ENCODE measurements at places on chromosomes 3 and 15.

DNA sequence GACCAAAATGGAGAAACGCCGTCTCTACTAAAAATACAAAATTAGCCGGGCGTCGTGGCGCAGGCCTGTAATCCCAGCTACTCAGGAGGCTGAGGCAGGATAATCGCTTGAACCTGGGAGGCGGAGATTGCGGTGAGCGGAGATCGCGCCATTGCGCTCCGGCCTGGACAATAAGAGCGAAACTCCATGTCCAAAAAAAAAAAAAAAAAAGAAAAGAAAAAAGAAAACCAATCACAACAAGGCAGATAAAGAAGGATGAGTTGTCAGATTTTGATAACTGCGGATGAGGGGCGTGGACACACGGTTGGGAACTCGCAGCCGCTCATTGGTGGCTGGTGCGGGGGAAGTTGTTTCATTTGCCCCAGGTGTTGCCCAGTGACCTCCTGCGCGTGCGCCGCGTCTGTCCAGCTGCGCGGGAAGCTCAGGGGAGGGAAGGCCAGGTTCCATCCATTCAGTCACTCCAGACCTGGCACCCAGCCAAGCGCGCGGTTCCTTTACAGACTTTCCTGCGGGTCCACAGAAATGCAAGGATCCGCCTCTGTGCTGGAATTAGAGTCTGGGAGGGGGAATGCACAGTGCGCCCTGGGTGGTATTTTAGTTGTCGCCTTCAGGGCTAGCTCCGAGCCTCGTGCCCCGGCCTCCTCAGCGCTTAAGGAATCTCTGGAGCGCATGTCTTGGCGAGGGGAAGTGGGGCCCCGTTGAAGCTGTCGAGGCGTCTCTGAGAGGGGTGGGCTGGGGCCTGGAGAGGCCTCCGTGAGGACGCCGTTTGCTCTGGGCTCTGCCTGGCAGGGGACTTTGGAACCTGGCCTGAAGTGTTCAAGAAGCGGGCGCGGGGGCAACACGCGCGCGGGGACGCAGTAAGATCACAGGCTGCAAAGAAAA lies 708 bp upstream of the GCHFR start:
- peak; percentile 25 for DNase-seq

- DNase-seq: no peak
These were observed 437.9 kb downstream of the SOX2 start for GRCh38 chr3:182149594-182149993.

DNA sequence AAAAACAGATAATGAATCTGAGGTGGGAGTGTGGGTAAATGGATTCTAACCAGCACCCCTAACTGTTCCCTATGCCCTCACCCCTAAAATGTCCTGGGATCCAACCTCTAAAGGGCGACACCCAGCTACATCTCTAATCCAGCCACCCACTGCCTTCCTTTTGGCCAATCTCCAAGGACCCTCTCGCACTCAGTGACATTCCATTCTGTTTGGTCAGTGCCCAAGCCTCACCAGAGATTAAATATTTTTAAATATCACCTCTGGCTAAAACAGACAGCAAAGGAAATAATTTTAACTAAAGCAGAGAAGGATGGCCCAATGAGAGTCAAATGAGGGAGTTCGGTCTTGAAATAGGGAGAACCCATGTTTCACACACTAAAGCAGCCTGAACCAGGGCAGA lies 19.9 kb upstream of the SCN10A start:
- no peak for DNase-seq

DNA sequence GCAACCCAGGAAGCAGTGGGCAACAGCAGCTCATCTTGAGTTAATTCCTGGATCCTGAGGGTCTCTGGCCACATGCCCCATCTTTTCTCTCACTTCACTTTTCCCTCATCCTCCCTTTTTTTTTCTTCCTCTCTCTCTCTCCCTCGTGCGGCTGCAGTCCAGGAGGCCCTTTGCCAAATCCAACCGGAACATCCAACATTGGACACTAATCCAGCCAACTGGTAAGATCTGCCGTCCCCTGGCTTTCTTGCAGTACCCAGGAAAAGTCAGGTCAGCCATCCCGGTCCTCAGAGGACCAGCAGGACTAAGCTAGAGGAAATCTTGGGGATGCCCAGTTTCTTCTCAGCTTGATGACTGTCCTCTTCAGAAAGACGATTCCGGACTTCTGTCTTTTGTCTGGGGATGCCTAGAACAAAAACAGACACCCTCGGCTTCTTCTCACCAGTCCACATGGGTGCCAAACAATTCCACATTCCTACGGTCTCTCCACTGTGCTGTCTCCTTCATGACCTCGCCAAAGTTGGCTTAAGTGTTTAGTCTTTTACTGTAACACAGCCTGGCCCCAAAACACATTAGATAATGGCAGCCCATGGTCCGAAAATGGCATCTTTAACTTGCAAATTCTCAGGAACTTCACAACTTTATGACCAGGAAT lies 115.6 kb downstream of the GSK3B start:
- no peak for DNase-seq

DNA sequence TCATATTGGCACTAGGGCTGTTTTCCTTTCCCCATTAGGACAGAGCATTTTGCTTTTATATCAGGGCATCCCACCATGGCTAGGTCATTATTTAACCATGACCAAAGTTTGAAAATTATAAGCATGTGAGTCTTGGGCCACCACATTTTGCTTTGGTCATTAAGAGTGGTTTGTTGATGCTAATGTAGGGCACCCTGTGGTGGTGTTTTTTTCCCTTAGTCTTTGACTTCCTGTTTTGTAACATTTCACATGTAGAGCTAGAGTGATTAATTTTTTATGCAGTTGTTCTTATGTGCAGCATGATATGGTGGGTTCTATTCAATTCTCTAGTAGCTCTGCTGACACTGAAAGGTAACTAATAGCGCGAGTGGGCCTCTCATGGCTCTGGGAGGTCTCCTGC lies 249.6 kb upstream of the ROBO1 start:
- no peak for DNase-seq

DNA sequence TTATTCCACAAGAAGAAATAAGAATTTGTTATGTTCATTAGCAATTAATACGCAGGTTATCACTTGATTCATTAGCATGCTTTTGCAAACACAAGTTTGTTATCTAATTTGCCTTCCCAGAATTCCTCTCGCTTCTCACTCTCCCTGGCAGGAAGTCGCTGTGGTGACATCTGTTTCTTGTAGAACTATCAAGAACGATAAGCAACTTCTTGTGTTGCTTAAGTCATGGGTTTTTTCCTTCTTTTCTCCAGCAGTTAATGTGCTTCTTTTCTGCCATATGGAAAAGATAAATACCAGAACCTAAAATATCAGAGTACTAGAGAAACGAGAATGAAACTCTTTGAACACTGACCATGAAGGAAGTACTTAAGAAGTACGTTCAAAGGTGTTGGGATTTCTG lies 99.8 kb upstream of the CHMP2B start:
- peak; percentile 20 for DNase-seq

DNA sequence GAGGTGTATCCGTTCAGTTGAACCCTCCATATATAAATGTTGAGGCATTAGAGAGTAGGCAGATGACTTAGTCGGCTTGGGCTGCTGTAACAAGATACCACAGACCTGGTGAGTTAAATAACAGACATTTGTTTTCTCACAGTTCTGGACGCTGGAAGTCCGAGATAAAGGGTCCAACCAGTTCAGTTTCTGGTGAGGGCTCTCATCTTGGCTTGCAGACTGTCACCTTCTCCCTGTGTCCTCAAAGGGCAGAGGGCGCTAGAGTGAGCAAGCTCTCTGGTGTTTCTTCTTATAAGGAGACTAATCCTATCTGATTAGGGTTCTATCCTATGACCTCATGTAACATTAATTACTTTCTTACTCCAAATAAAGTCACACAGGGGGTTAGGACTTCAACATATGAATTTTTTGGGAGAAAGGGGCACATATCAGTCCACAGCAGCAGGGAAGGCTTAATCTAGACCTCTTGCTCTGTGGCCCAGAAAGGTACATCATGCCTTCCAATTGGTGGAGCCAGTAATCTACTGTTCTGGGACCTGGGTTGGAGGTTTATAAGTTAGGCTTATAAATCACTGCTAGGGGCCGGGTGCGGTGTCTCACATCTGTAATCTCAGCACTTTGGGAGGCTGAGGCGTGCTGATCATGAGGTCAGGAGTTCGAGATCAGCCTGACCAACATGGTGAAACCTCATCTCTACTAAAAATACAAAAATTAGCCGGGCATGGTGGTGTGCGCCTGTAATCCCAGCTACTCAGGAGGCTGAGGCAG lies 26.3 kb upstream of the SLC28A2 start:
- DNase-seq: no peak

- peak; percentile 35 for DNase-seq
These were observed 25.4 kb upstream of the ALPK3 start for GRCh38 chr15:84791763-84792162.

- DNase-seq: no peak
These were observed 452 bp downstream of the DCP1A start for GRCh38 chr3:53346922-53347260.

- DNase-seq: no peak
These were observed 85.3 kb upstream of the VEPH1 start for GRCh38 chr3:157588386-157589060.

DNA sequence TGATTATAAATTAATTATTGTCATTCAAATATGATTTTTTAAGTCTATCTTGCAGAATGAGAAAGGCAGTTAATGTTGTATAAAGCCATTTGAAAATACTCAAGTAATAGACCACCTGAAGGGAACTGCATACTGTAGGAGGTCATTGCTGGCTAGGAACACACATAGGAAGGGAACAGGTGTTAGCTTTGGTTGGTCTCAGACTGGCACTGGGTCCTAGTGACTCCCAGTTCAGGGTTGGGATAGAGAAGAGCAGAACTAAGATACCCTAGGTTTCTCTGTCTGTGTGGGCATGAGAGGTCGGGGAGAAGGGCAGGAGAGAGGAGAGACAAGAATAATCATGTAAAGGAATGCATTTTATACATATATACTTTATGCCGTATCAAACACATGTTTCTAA lies 559.0 kb upstream of the GOLIM4 start:
- no peak for DNase-seq

DNA sequence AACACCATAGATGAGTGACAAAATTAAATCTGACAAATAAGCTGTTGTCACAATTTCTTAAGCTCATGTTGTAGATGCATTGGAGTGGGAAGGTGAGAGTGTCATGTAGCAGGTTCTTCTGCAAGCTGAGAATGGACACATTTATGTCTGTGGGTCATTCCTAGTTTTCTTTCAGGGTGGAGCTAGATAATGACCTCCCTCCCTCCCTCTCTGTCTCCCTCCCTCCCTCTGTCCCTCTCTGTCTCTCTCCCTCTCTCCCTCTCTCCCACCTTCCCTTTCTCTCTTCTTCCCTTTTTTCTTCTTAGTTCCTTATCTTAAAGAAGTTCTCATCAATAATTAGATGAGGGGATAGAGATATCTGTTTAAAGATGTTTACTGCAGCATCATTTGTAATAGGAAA lies 36.0 kb downstream of the PXYLP1 start:
- DNase-seq: no peak

- DNase-seq: no peak
These were observed 130.0 kb downstream of the FRMD4B start for GRCh38 chr3:69255928-69256327.

- no peak for DNase-seq
These were observed 57.1 kb downstream of the TP63 start for GRCh38 chr3:189688262-189688661.

GRCh38 chr15:97072545-97072944 lies 742.0 kb downstream of the NR2F2 start:
- DNase-seq: no peak

DNA sequence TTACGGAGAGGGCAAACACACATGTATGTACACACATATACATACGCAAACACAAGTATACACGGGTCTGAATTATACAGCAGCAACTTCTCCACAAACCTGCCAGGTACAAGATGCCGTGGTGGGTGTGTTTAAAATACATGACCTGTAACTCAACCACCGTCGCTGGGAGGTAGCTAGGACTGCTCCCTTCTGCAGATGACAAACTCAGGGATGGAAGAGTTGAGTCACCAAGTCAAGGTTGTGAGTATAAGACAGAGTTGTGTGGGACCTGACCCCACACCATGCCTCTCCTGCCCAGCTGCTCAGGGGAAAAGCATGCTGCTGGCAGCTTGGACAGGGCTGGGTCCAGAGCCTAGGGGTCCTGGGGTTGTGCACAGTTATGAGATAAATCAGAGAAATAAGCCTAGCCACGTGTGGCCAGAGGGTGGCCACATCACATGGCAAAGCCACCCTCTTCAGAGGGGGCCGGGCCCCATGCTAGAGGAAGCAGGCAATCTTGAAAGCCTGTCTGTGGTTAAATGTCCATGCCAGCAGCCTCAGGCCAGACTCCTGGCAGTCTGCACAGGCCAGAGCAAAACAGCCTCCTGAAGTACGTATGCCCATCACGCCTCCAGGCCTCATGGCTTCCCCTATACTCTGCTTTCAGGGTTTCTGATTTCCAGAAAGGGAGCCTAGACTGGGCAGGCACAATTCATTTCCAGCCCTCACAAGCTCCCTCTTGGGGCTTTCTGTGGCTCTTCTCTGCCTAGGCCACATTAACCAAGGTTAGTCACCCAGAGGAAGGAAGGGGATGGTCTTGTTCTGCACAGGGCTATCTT lies 107.7 kb upstream of the RPL32 start:
- peak; percentile 77 for DNase-seq

GRCh38 chr15:97446138-97446537 lies 514.4 kb upstream of the ARRDC4 start:
- DNase-seq: no peak

DNA sequence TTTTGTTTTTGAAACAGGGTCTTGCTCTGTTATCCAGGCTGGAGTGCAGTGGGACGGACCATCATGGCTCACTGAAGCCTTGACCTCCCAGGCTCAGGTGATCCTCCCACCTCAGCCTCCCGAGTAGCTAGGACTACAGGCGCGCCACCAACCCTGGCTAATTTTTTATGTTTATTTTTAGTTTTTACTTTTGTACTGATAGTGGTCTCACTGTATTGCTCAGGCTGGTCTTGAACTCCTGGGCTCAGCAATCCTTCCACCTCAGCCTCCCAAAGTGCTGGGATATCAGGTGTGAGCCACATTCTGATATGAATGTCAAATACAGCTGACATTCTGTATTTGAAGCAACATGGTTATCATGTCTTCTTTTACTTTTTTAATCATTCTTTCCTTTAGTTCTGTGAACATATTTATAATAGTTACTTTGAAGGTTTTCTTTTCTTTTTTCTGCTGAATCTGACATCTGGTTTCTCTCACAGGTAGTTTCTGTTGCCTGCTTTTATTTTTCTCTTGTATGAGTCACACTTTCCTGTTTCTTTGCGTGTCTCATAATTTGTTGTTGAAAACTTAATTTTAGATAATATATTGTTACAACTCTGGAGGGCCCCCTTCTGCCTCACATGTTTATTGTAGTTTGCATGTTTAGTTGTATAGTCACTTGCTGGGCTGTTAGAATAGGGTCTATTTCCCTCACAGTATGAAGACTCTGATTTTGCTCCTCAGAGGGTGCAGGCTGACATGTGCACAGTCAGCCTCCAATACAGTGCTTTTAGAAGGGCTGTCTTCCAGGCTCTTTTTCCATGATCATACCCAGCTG lies 8.4 kb upstream of the CNTN4 start:
- DNase-seq: no peak
